ENCODE measurements at places on chromosomes 3 and 15. TPM values are rescaled to one million over a fixed set of nuclear protein-coding genes. Genes with fewer than 3 reads are reported as not detected.

The SH2D7 gene
- polyA plus RNA-seq: not detected

GRCh38 chr3:52820736-52821135 lies 9.7 kb downstream of the ITIH4 start:
- no peaks in the 10 kb centered on the region for H3K4me1 ChIP-seq
- no peak overlapping the region for H3K4me3 ChIP-seq
- no peaks in the 10 kb centered on the region for H3K27me3 ChIP-seq
- no peak for DNase-seq
- no peak overlapping the region for H3K27ac ChIP-seq
- no peaks in the 10 kb centered on the region for H3K36me3 ChIP-seq

GRCh38 chr3:101544161-101544850 lies 17.4 kb upstream of the TRMT10C start:
- H3K4me3 ChIP-seq: no peak overlapping the region
- H3K27ac ChIP-seq: no peak overlapping the region
- H3K27me3 ChIP-seq: no peaks in the 10 kb centered on the region
- DNase-seq: no peak
- H3K36me3 ChIP-seq: no peaks in the 10 kb centered on the region
- no peaks in the 10 kb centered on the region for H3K4me1 ChIP-seq

The FAM81A gene
- polyA plus RNA-seq: 0.50 TPM

The ATXN7 gene
- polyA plus RNA-seq: 8.8 TPM

GRCh38 chr3:96677156-96677555 lies 137.2 kb upstream of the EPHA6 start:
- no peak for DNase-seq
- no peak overlapping the region for H3K27ac ChIP-seq
- H3K36me3 ChIP-seq: no peaks in the 10 kb centered on the region
- H3K4me1 ChIP-seq: no peaks in the 10 kb centered on the region
- no peaks in the 10 kb centered on the region for H3K27me3 ChIP-seq
- no peak overlapping the region for H3K4me3 ChIP-seq

- H3K4me1 ChIP-seq: peaks cover 17% of the 10 kb centered on the region
- no peak for DNase-seq
- H3K27me3 ChIP-seq: no peaks in the 10 kb centered on the region
- H3K27ac ChIP-seq: no peak overlapping the region
- no peaks in the 10 kb centered on the region for H3K36me3 ChIP-seq
Observed at GRCh38 chr3:125213946-125214542, 1.5 kb upstream of the SLC12A8 start.

DNA sequence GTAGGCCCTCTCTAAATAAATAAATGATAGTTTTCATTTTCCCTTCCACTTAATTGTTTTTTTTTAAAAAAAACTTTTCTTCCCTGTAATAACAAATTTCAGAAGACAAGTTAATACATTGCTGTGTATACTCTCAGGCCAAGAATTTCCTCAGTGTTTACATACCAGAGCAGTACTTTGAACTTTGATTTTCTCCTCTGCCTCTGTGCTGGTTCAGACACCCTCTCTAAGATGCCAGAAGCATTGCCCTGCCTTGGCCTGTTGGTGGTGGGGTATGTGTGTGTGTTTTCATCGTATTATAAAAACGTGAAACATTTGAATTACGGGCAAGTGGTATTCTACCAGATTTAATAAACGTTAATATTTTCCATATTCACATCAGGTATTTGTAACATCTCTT lies 70.1 kb downstream of the SMAD3 start:
- no peaks in the 10 kb centered on the region for H3K27me3 ChIP-seq
- peaks cover 67% of the 10 kb centered on the region for H3K4me1 ChIP-seq
- H3K27ac ChIP-seq: peak overlapping the region; percentile 82
- no peak for DNase-seq
- peaks cover 6% of the 10 kb centered on the region for H3K36me3 ChIP-seq

The GTF2A2 gene
- polyA plus RNA-seq: 40.3 TPM

DNA sequence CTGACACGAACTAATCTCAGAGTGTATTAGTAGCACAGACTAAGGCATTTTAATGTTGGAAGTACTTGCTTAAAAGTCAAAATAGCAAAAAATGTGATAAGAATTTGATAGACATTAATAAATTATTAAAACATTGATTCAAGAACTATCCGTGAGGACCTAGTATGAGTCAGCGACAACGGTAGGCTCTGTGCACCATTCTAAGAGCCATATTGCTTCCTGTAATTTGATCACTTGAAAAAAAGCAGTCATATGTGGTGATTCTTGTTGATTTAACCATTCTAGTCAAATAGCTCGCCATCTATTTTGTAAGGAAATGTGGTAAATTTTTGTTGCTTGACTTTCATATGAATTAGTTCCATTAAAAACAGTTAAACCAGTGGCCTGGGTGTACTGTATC lies 534.9 kb upstream of the ARRDC4 start:
- no peaks in the 10 kb centered on the region for H3K36me3 ChIP-seq
- DNase-seq: no peak
- H3K4me1 ChIP-seq: no peaks in the 10 kb centered on the region
- no peak overlapping the region for H3K4me3 ChIP-seq
- no peaks in the 10 kb centered on the region for H3K27me3 ChIP-seq

DNA sequence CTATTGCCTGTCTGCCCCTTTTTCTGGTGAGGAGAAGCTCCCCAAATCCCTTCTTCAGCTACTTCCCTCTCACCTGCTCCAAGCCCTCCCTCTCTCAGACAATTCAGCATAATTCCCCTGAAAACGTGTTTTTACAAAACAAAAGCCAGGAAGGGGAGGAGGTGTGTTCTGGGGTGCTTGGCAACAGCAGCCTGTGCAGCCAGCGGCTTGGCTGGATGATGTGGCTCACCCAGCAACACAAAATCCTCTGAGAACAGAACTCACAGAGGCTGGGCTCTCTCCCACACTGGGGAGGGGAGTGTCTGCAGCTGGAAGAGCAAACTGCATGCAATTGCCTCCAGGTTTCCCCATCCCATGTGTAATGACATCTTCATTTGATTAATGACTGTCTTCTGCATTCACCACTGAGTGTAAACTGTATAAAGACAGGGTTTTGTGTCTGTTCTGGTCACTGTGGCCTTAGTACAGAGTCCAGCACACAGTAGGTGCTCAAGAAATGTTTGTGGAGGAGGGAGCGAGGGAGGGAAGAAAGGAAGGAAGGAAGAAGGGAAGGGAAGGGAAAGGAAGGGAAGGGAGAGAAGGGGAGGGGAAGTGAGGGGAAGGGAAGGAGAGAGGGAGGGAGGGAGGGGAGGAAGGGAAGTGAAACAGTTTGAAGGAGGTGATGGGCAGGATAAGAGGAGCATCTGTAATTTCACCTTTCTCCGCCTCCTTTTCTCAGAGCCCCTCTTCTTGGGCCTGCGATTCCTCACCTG lies 70.1 kb upstream of the GLCE start:
- DNase-seq: no peak
- no peak overlapping the region for H3K27ac ChIP-seq
- H3K4me1 ChIP-seq: peaks cover 26% of the 10 kb centered on the region
- H3K36me3 ChIP-seq: no peaks in the 10 kb centered on the region
- no peak overlapping the region for H3K4me3 ChIP-seq
- H3K27me3 ChIP-seq: peaks cover 13% of the 10 kb centered on the region

DNA sequence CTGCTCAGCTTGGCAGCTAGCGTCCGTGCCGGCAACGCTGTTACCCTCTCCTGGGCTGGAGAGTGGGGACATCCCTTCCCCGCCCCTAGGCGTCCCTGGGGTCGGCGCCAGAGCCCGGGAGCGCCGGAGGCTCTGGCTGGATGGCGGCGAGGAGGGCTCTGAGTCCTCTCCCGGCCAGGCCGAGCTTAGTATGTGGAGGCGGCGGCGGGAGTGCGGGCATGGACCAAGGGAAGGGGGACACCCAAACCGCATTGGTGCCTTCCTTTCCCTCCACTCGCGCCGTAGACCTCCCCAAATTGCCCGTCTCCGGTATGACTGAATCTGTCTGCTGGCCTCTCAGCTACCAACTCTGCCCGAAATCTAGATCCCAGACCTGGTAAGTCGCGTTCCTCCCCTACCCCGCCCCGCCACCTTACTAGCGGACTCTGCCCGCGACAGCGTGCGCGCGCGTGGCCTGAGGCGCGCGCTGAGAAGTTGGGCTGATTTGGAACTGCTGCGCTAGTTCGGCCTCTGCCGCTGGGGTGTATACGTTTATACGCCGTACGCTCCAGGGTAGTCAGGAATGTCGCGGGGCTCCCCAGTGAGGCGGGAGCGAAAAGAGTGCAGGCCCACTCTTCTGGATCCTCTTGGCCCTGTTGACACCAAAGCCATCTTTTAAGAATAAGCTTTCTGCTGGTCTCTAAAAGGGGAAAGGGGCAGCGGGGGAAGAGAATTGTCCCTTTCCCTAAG lies 12.2 kb downstream of the ZIC1 start:
- peaks cover 79% of the 10 kb centered on the region for H3K27me3 ChIP-seq
- H3K27ac ChIP-seq: no peak overlapping the region
- no peak for DNase-seq
- H3K4me3 ChIP-seq: no peak overlapping the region
- no peaks in the 10 kb centered on the region for H3K36me3 ChIP-seq

DNA sequence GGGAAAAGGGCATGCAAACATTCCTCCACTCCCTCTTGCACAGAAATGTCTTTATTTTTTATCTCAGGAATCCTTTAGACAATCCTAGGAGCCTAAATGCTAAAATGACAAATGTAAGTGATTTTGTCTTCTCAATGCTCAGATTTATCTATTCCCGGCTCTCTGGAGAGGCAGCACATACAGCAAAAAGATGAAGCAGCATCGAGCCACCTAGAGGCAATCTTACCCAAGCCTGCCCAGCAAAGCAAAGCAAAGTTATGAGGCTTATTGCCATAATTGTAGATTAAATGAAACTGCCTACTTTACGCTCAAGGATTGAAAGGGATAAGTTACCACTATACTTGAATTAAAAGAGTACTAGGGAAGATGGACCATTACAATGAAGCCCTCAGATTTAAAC lies 750.4 kb upstream of the NR2F2 start:
- no peak overlapping the region for H3K4me3 ChIP-seq
- H3K36me3 ChIP-seq: no peaks in the 10 kb centered on the region
- H3K4me1 ChIP-seq: no peaks in the 10 kb centered on the region
- no peaks in the 10 kb centered on the region for H3K27me3 ChIP-seq

GRCh38 chr15:88821993-88822392 lies 18.8 kb downstream of the ACAN start:
- peaks cover 4% of the 10 kb centered on the region for H3K27me3 ChIP-seq
- no peaks in the 10 kb centered on the region for H3K4me1 ChIP-seq
- DNase-seq: no peak
- H3K27ac ChIP-seq: no peak overlapping the region
- H3K36me3 ChIP-seq: no peaks in the 10 kb centered on the region
- H3K4me3 ChIP-seq: no peak overlapping the region

Measured in keratinocyte (primary cell).